ENCODE measurements at places on chromosomes 16 and 17. TPM values are rescaled to one million over a fixed set of nuclear protein-coding genes. Genes with fewer than 3 reads are reported as not detected.

CACNA1H gene
- 0.59 TPM for total RNA-seq

MYL11 gene
- not detected for total RNA-seq

COX11 gene
- 80.5 TPM for total RNA-seq

HOXB7 gene
- total RNA-seq = 11.9 TPM

TENT4B gene
- total RNA-seq = 5.0 TPM

HSDL1 gene
- 13.4 TPM for total RNA-seq

OR1A2 gene
- total RNA-seq = not detected

KRTAP3-2 gene
- total RNA-seq = not detected

SEPTIN12 gene
- total RNA-seq = not detected

PRDM7 gene
- total RNA-seq = not detected

ZCCHC14 gene
- total RNA-seq = 3.6 TPM

KRTAP17-1 gene
- total RNA-seq = not detected

Measured in bronchus fibroblast of lung (primary cell).